ENCODE measurements at places on chromosomes 5 and 9.

- DNase-seq: no peak
These were observed 81.8 kb downstream of the CMYA5 start for GRCh38 chr5:79771387-79771786.

GRCh38 chr5:685262-686171 is 7.6 kb downstream of the TPPP start:
- DNase-seq: no peak

- no peak for DNase-seq
These were observed 15.1 kb upstream of the ACSL6 start for GRCh38 chr5:132026516-132027008.

DNA sequence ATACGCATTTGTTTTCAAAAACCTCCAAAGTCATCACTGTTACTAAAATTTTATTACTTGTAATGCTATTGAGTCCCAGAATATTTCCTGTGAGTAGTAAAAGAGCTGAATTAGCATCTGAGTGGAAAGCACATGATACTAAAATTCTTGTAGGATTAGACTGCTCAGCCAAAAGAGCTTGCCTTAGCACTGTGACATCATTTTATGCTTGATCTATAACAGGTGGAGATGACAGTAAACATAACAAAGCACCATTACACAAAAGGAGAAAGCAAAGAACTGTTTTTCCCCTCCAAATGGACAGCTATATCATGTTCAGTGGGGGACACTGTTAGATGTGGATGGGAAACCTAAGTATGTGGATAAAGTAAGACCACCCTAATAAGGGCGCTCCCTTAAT is 5.8 kb upstream of the JAK2 start:
- DNase-seq: no peak

DNA sequence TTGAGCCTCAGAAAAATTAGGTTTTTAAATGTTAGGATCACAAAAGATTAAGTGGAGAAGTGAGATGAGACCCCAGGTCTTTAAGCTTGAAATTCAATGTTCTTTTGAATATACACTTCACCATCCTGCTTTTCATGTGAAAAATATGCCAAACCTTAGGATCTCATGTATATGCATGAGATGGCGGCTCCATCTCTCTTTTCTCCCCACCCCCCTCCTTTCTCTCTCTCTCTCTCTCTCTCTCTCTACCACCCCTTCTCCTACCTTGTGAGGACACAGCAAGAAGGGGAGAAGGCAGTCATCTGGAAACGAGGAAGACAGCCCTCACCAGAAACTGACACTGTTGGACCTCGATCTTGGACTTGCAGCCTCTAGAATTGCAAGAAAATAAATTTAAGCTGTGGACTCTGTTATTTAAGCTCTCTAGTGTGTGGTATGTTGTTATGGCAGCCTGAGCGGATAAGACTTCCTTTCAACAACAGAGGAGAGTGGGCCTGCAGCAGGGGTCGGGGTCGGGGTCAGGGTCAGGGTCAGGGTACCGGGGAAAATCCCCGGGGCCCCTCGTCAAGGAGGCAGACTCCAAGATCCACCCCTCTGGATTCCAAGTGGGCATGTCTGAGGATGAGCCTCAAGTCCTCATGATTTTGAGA is 16.4 kb upstream of the ALDH1B1 start:
- no peak for DNase-seq

GRCh38 chr5:150409638-150410523 is 2.8 kb downstream of the CD74 start:
- peak; percentile 59 for DNase-seq

DNA sequence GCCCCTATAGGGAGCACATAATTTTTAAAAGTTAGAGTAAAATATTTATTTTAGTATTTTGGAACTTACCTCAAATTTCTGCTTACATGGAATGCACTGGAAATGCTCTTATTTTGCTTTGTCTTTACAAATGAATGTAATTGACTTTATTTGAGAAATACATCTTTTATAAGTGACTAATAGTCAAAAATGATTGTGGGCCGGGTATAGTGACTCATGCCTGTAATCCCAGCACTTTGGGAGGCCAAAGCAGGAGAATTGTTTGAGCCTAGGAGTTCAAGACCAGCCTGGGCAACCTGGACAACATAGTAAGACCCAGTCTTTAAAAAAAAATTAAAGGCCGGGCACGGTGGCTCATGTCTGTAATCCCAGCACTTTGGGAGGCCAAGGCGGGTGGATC is 5.8 kb downstream of the HMGCR start:
- DNase-seq: no peak
